ENCODE measurements at places on chromosomes 7 and 10.

DNA sequence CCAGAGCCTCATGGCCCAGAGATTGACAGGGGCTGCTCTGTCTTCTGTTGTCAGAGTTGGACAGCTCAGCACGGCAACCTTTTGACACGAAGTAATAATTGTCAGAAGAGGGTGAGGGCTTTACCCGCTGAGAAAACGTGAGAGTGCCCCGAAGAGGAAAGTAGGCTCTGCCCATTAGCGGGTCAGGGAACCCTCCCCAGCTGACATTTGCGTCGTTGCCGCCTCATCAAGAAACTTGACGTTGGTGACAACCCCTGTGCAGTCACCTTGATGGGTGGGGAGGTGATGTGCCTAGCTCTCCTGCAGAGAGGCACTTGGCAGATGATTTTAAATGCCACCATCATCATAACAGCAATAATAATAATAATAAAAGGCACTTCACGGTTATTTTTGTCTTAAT lies 202.1 kb downstream of the USP6NL start:
- DNase-seq, result no peak

DNA sequence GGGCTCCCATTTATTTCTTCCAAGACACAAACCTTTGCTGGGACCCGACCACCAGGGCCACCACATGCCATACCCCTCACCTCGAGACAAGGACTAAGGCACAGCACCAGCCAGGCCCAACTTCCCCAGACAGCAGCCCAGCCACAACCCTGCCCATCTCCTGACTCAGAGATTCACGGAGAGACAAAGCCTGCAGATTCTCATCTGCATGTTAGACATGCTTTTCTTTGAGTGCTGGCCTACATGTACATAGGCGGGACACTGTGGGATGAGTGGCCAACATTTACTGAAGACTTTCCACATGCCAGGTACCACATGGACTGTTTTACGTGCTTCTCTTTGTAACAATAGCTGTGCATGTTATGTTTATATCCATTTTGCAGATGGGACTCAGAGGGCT lies 221.3 kb upstream of the ZMIZ1 start:
- DNase-seq, result no peak

GRCh38 chr10:74987339-74988053 lies 124.0 kb upstream of the SAMD8 start:
- DNase-seq, result no peak

DNA sequence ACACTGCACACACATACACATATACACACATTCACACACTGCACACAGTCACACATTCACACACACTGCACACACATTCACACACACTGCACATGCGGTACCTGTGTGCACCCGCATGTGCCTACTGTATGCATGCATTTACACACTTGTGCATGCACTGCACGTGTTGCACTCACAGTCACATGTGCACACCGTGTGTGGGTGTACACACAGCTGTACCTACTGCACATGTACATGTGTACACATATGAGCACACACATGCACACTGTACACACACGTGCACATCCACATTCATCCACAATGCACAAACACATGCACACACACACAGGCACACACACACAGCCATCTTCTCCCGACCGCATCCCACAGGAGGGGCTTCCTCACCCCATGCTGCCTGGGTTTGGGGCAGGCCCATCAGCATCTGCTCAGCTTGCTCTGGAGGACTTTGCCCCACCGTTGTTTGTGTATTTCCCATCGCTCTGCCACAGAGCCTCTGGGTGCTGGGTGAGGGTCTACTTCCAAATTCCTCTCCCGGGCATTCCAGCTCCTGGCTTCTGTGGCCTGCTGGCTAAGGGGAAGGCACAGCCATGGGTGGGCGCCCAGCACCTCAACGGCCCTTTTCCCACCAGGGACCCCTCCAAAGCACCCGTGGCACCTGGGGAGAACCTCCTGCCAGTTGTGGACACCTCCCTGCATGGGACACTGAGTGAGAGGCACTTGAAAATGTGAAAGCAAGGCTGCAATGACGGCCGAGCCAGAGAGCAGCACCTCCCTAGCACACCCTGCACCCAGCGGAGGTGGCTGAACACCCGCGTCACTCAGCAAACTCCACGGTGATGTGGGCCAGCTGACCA lies 324.3 kb downstream of the PTPRN2 start:
- no peak for DNase-seq
